NCI-H774 (cell line): ENCODE measurements at places on chromosomes 2 and 18.
A peak's percentile ranks its signal among the peaks of the same experiment; 100 is the strongest.

DNA sequence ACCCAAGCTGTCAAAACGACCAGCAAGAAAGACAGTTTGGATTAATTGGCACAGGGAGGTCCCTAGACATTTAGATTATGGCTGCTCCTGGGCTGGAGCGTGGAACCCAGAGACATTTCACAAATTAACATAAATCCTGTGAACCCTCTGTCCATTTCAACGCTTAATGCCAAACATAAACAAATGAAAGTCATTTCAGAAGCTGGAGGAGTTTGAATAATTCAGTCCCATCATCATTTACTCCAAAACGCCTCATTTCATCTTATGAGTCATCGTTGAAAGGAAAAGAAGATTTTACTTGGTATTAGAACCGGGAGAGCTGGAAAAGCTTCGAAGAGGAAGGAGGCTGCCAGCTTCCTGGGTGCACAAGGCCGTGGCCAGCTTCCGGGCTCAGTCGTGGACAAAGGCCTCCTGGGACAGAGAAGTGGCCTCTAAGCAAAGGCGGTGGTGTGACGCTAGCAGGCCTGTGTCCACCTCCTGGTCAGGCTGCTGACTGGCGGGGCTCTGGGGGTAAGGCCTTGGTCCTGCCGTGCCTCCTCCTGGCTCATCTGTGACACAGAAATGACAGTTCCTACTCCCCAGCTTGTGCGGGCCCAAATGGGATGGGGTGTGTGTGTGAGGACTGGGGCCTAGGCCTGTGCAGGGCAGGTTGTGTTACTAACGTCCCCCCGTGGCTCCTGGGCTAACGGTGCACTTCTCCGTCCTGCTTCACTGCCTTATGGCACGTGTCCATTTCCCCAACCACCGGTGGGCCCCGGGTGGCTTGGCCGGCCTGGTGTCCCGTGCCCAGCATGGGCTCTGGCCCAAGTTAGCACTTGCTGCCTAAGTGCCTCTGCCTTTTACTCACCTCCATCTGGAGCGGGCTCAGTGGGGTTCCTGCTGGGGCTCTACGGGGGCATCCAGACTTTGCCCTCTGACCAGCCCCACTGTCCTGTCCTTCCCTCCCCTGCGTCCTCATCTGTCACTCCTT is 71.6 kb downstream of the RRM2 start:
- DNase-seq: no peak

DNA sequence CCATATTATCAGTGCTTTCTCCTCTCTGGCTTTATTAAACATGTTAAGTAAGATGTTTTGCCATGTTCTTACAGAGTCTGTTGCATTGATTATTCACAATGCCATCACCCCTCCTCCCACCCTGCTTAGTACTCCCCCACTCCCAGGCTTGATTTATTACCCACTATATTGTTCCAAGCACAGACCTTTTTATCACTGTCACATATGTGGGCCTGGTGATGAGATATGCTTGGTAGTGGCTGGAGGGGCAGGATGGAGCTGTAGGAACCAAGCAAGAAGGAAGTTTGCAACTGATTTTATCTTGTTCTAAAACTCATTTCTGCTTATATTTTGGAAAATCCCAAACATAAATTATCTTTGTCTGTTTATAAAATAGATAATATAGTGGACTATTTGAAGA is 748.2 kb upstream of the CELF4 start:
- no peak for DNase-seq

- no peak for DNase-seq
Measured at GRCh38 chr2:88054782-88055370, 707 bp downstream of the KRCC1 start.

- no peak for DNase-seq
Measured at GRCh38 chr2:133097666-133098065, 427.7 kb upstream of the LYPD1 start.

- peak; percentile 80 for DNase-seq
Measured at GRCh38 chr2:85234868-85235267, 92.9 kb downstream of the TGOLN2 start.

- no peak for DNase-seq
Measured at GRCh38 chr2:207092818-207093217, 72.9 kb downstream of the KLF7 start.

- DNase-seq: no peak
Measured at GRCh38 chr2:161078211-161078539, 82.1 kb upstream of the TANK start.

DNA sequence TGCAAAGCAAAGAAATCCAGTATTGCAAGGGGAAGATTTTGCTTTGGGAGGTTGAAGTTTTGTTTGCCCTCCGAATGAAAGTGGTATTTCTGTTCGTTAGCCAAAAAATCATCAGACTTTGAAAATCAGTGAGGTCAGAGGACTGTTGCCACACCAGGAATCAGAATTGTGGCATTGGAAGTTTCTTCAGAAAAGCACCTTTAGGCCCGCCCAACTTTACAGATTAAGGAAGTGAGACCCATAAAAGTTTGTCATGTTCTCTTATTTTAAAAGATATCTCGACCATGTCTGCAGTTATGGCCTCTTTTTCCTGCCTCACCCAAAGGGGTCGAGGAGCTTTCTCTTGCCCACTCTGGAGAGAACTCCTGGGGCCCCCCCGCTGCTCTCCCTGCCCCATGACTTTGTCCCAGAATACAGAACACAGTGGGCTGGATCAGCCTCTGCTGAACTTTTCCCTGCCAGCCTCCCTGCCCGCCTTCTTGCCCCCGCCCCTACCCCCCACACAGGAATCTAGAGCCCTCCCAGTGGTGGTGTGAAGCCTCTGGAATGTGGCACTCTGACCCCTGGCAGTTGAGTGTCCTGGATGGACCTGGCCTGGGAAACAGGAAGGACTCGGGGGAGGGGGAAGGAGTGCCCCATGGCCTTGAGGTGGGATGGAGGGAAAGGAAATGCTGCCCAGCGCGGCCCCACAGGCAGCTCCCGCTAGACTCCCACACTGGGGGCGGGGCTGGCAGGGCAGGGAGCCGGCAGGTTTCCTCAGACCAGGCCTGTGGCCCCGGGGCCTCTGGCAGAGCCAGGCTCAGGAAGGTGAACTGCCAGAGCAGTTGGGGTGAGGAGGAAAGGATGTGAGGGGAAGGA is 25.3 kb downstream of the CRIM1 start:
- DNase-seq: no peak

- DNase-seq: no peak
Measured at GRCh38 chr2:26860211-26860850, 12.4 kb downstream of the DPYSL5 start.

- DNase-seq: no peak
Measured at GRCh38 chr2:65710779-65711295, 278.4 kb upstream of the SPRED2 start.

DNA sequence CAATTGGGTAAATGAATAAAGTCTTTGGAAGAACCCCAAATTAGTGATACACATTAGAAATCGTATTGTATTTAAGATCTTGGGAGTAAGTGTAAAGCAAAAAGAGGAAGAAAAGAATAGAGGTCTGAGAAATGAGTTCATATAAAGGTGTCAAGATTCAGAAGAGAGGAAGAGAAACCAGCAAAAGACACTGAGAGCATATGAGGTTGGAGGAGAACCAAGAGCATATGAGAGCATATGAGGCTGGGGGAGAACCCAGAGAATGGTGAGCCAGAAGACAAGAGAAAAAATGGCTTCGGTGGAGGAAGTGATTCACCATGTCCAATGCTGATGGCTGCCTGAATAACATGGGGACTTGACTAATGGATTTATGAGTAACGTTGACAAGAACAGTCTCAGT is 620.1 kb upstream of the GCFC2 start:
- no peak for DNase-seq

GRCh38 chr2:121483846-121484245 is 46.8 kb upstream of the RNU4ATAC start:
- no peak for DNase-seq

DNA sequence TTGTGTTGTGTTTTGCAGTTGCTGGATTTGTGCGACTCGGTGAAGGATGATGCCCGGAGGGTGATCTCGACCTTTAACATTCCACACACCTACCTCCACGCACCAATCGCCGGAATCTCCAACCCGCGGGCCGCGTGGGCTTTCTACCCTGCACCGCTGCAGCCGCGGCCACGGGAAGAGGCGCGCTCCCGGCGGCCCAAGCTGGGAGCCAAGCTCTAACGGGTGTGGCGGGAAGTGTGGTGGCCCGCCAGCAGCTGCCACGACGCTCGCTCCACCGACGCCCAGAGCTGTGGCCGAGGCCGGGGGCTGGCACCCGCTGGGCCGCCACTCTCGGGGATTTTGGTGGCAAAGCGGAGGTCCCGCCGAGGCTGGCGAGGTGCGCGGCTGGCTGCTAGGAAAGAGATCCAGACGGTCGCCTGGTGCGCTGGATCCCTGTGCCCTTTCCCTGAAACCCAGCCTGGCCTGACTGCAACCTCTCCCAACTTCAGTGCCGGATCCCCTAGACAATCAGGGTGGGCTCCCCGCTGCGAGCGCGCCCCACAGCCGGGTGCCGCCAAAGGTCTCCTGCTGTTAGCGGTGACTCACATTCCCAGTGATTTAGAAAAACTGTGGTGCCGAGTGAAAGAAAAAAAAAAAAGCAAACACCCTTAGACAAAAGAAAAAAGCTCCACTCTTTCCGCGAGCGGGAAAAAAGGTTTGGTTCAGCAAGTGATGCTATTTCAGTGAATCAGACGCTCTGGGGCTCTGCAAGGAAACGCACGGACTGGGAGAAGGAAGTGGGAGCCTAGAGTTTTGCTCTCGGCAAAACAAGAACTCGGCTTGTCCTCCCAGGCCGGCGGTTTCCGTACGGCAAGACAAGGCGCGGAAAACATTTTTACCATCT is 2.9 kb upstream of the BCL2L11 start:
- DNase-seq: no peak

GRCh38 chr2:158507679-158508078 is 50.9 kb downstream of the PKP4 start:
- no peak for DNase-seq

DNA sequence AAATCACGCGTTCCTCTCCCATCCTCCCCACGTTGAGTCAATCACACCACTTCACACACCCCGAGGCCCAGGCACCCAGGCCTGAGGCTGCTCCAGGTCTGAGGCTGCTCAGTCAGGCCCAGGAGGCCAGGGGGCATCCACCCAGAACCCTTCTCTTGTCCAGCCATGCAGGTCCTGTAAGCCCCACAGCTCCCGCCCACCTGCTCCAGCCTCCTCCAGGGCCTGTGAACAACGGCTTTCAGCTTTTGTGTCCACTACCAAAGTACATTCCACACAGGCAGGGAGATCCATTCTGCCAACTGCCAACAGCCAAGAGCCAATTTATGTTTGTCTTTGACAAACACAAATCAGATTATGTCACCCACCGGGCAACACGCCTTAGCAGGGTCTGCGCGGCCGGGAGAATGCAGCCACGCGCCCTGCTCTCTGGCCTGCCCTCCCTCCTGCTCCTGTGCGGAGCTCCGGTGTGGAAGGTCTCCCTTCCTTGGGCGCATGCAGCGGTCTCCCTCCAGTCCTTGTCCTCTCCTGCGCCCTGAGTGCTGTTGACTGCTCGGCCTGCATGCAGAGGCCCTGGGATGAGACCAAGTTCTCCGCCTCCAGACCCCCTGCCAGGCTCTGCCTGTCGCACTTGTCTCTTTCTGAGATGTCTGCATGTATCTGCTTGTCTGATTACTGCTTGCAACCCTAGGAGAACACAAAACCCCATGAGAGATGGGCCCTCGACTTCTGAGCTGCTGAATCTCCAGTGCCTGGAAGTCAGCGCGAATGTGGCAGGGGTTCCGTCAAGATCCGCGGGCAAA is 146.6 kb downstream of the ZNF516 start:
- DNase-seq: peak; percentile 60

DNA sequence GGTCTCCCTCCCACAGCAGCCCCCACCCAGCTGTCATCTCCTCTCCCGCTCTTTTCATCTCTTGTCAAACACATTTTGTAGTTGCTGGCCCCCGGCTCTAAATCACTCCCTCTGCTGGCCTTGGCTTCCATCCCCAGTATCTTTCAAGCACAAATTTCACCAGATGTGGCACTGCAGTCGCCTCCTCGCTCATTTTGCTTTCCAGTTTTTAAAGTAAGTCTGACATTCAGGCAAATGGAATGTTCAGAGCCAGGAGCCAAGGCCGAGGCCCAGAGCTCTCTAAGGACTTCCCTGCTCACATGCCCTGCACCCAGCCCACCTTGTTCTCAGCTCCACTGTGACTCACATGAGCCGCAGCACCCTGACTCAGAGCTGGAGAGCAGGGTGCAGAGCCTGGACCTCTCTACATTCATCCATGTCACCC is 158.4 kb downstream of the GALNT14 start:
- no peak for DNase-seq

GRCh38 chr2:172408143-172408766 is 19.1 kb upstream of the ITGA6 start:
- peak; percentile 37 for DNase-seq

GRCh38 chr2:75788902-75789301 is 78.2 kb upstream of the GCFC2 start:
- no peak for DNase-seq

DNA sequence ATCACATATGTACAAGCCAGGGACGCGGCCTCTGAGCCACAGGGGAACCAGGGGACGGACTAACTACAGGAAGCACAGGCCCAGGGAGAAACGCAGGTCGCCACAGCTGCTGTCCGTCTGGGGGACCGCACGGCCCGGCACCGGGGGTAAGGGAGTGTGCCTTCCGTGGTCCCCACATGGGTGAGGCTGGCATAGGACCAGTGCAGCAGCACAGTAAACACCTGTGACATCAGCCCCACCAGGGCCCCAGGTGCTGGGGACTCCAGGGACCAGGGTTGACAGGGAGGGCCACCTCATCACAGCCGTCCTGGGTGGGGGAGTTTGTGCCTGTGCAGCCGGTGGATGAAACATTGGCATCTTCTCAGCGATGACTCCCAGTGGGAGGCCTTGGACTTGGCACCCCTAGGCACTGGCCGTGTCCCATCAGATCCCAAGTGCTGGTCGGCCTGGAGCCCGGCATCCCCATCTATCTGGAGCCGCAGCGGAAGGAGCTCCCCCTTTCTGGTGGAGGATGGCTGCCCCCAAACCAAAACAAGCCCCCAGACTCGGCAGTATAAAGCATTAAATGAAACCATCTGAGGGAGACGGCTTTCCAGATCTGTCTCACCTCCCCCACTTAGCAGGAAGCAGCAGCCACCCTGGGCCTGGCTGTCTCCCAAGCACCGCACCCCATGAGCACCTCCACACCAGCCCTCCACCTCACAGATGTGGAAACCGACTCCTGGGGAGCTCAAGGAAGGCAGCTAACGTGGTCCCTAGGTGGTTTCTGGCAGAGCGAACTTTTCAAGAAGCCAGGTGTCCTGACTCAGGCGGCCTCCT is 22.5 kb downstream of the AQP12A start:
- no peak for DNase-seq

DNA sequence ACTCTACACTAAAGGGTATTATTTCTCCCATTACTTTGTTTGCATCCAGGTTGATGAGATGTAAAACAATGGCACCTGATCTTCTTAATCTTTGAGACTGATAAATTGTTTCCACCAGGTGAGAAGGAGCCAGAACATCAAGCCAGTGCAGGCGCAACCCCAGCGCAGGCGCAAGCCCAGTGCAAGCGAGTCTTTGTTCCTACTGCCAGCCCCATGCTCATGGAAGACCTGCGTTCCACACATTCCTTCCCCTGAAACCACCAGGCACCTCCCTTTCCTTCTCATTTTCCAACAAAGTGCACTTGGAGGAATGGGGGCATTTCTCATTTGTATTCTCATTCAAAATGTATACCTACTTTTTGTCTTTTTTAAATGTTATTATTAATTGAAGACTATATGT is 188.7 kb upstream of the SMAD2 start:
- no peak for DNase-seq
